ENCODE measurements at places on chromosomes 1 and 21. TPM values are rescaled to one million over a fixed set of nuclear protein-coding genes. Genes with fewer than 3 reads are reported as not detected.

DNA sequence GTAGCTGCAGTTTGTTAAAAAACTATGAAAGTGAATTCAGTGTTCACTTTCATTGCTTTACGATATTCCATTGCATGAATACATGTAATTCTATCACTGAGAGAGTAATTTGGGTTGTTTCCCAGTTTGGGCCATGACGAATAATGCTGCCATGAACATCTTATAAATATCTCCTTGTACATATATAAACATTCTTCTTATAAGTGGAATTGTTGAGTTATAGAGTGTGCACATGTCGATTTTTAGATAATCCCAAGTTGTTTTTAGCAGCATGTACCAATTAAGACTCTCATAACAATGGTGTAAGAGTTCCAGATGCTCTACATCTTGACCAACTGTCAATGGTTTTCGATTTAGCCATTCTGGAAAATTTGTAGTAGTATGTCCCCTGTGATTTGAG lies 40.9 kb downstream of the ALG6 start:
- no peaks in the 10 kb centered on the region for H3K36me3 ChIP-seq
- H3K4me3 ChIP-seq, result no peak overlapping the region
- no peaks in the 10 kb centered on the region for H3K27me3 ChIP-seq
- H3K27ac ChIP-seq, result no peak overlapping the region
- no peaks in the 10 kb centered on the region for H3K4me1 ChIP-seq
- DNase-seq, result no peak

GRCh38 chr21:34129901-34130715 lies 56.7 kb downstream of the MRPS6 start:
- peaks cover 4% of the 10 kb centered on the region for H3K36me3 ChIP-seq
- peaks cover 72% of the 10 kb centered on the region for H3K4me1 ChIP-seq
- peak overlapping the region; percentile 89 for H3K27ac ChIP-seq
- no peak for DNase-seq

- no peaks in the 10 kb centered on the region for H3K27me3 ChIP-seq
- no peak for DNase-seq
- H3K4me1 ChIP-seq, result no peaks in the 10 kb centered on the region
- no peak overlapping the region for H3K27ac ChIP-seq
- H3K4me3 ChIP-seq, result no peak overlapping the region
Observed at GRCh38 chr1:186735463-186735862, 55.2 kb upstream of the PTGS2 start.

- peaks cover 33% of the 10 kb centered on the region for H3K36me3 ChIP-seq
- DNase-seq, result no peak
- H3K4me1 ChIP-seq, result no peaks in the 10 kb centered on the region
- H3K27me3 ChIP-seq, result no peaks in the 10 kb centered on the region
Observed at GRCh38 chr1:231274119-231274825, 33.3 kb downstream of the GNPAT start.

DNA sequence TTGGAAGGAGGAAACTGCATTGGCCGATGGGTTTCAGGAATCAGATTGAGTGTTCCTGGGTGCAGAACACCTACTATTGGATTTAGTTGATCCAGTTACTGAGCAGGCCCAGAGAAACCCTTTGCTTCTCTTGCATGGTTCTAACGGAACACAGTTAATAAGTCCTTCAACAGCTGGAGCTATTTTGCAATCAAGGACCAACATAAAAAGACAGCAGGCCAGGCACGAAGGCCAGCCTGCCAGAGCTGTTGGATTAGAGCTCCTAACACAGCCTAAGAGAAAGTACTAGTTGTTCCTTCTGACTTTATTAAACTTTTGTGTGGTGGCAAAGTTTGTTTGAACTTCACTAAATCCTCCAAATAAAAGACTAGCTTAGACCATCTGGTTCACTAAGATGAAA lies 148.0 kb upstream of the LMO4 start:
- DNase-seq, result no peak
- no peaks in the 10 kb centered on the region for H3K4me1 ChIP-seq
- no peak overlapping the region for H3K4me3 ChIP-seq
- H3K27ac ChIP-seq, result no peak overlapping the region
- no peaks in the 10 kb centered on the region for H3K36me3 ChIP-seq

The HSD3B2 gene
- total RNA-seq, result not detected

The RPF1 gene
- 33.2 TPM for total RNA-seq

- DNase-seq, result no peak
- H3K27ac ChIP-seq, result no peak overlapping the region
- H3K4me1 ChIP-seq, result no peaks in the 10 kb centered on the region
Observed at GRCh38 chr1:34768856-34769255, 9.3 kb downstream of the GJB4 start.

The TCHH gene
- total RNA-seq, result 0.41 TPM

DNA sequence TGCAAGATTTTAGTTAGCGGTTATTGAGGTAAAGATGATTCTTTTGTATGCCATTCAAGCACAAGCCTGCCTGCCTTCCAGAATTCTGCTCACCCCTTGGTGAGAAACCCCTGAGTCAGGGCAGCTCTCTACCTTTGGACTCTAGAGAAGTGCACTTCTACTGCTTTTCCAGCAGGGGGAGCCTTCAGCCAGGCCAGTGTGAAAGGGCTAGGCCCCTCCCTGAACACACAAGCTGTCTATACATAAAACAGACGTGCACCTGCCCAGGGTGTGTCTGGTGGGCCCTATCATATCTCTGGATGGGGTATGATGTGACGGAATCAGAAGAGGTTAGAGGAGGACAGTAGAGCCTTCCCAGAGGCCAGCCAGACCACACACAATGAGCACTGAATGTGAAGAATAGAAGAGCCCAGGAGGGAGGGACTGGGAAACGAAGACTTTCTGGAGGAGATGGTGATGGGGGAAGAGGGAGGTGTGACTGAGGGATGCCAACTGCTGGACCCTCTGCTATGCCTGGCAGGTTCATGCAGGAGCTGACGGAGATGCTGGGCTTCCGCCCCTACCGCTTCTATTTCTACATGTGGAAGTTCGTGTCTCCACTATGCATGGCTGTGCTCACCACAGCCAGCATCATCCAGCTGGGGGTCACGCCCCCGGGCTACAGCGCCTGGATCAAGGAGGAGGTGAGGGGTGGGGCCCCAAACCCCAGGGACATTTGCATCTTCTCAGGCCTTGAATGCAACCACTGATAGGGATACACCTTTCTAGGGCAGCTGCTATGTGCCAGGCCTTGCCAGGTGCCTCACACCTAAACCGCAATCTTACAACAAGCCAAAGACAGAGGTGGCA lies 13.0 kb upstream of the KCNC4 start:
- no peak for DNase-seq
- H3K4me3 ChIP-seq, result no peak overlapping the region
- H3K27me3 ChIP-seq, result no peaks in the 10 kb centered on the region
- H3K4me1 ChIP-seq, result no peaks in the 10 kb centered on the region
- H3K27ac ChIP-seq, result no peak overlapping the region

DNA sequence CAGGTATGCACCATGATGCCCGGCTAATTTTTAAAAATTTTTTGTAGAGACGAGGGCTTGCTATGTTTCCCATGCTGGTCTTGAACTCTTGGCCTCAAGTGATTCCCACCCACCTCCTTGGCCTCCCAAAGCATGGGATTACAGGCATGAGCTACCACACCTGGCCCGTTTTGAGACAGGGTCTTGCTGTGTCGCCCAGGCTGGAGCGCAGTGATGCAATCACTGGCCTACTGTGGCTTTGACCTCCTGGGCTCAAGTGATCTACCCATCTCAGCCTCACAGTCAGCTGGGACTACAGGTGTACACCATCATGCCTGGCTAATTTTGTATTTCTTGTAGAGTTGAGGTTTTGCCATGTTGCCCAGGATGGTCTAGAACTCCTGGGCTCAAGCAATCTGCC lies 7.5 kb upstream of the SH3D21 start:
- no peaks in the 10 kb centered on the region for H3K4me1 ChIP-seq
- H3K4me3 ChIP-seq, result no peak overlapping the region
- peaks cover 50% of the 10 kb centered on the region for H3K36me3 ChIP-seq
- DNase-seq, result no peak
- no peaks in the 10 kb centered on the region for H3K27me3 ChIP-seq

DNA sequence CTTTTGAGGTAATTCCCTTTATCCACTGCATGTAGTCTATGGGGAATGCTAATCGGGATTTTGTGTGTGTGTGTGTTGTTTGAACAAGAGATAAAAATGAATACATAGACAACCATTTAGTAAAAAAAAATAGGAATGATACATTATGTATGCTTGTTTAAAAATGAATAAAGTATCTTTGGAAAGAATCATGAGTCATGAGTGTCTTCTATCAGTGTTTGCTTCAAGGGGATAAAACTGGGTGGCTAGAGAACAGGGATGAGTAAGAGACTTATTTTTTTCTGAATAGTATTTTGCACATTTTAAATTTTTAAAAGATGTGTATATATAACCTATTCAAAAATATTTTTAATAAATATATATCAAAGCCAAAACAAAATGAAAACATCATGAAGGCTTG lies 839.4 kb upstream of the ADGRL4 start:
- H3K27ac ChIP-seq, result no peak overlapping the region
- H3K4me1 ChIP-seq, result no peaks in the 10 kb centered on the region
- H3K4me3 ChIP-seq, result no peak overlapping the region
- no peak for DNase-seq
- H3K36me3 ChIP-seq, result no peaks in the 10 kb centered on the region

DNA sequence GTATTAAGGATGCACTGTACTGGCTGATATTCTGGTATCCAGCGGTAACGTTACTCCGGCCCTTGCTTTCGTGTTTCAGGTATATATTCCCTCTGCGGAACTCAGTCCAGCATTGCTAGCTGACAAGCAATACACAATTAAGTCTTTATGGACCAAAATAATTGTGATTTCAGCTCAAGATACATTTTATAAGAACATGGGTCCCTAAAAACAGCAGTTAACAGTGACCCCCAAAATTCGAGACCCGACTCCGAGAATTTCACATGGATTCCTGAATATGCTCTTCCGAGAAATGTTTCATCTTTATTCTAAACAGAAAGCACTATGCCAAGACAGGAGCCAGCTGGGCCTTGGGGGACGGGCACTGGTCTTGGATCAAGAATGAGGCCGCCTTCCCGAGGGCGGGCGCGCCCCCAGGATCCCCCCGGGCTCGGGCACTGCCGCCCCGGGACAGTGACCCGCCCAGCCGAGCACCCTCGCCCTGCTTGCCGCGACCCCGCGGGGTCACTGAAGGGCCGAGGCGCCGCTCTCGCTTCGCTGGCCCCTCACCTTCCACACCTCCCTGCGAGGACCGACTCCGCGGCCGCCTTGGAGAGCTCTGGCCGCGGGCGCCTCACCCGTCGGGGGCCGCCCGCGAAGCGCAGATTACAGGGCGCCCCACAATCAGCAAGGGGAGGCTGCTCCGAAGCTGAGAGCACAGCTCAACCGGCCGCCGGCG lies 610 bp downstream of the SCYL3 start:
- peak overlapping the region; percentile 95 for H3K27ac ChIP-seq
- peak overlapping the region; percentile 98 for H3K4me3 ChIP-seq
- H3K36me3 ChIP-seq, result peaks cover 3% of the 10 kb centered on the region
- DNase-seq, result no peak

GRCh38 chr1:15070145-15070748 lies 83.3 kb upstream of the TMEM51 start:
- peaks cover 5% of the 10 kb centered on the region for H3K36me3 ChIP-seq
- no peak overlapping the region for H3K27ac ChIP-seq
- no peaks in the 10 kb centered on the region for H3K4me1 ChIP-seq
- H3K4me3 ChIP-seq, result no peak overlapping the region

DNA sequence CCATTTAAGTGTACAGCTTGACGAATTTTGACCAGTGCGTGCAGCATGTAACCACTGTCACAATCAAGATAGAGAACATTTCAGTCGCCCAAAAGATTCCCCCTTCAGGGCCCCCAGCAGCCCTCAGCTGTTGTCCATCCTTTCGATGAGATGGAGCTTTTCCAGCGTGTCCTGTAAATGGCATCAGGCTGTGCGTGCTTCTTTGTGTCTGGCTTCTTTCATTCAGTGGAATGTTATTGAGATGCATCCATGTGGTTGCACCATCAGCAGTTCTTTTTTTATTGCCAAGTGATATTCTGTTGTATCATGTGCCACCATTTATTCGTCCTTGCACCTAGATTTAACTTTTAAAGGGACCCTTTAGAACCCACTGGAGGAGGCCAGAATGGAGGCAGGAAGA lies 21.9 kb downstream of the UBE2Q1 start:
- no peaks in the 10 kb centered on the region for H3K4me1 ChIP-seq
- no peak for DNase-seq
- no peaks in the 10 kb centered on the region for H3K36me3 ChIP-seq
- H3K4me3 ChIP-seq, result no peak overlapping the region
- H3K27me3 ChIP-seq, result no peaks in the 10 kb centered on the region

DNA sequence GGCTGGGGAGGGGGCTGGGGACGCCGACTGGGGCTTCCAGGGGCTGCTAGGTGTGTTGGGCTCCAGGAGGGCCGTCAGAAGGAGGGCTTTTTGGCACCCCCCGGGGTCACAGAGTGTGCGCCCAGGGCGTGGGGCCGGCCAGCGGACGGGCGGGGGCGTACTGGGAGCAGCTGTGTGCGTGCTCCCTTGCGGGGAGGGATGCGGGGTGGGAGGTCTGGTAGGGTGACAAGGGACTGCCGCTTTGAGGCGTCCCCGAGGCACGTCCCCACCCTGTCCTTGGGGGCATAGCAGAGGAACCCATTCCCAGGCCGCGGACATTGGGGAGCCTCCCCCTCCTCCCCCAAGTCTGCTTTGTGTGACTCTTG lies 1.1 kb downstream of the FOXO6 start:
- H3K27me3 ChIP-seq, result no peaks in the 10 kb centered on the region
- peak overlapping the region; percentile 76 for H3K4me3 ChIP-seq
- H3K36me3 ChIP-seq, result no peaks in the 10 kb centered on the region
- H3K27ac ChIP-seq, result no peak overlapping the region
- no peak for DNase-seq

The NKAIN1 gene
- not detected for total RNA-seq

The ZFP69B gene
- total RNA-seq, result 0.71 TPM

GRCh38 chr1:6392809-6393399 lies 663 bp downstream of the ACOT7 start:
- no peak for DNase-seq
- H3K36me3 ChIP-seq, result no peaks in the 10 kb centered on the region
- peaks cover 14% of the 10 kb centered on the region for H3K4me1 ChIP-seq
- H3K27me3 ChIP-seq, result no peaks in the 10 kb centered on the region
- peak overlapping the region; percentile 94 for H3K4me3 ChIP-seq

DNA sequence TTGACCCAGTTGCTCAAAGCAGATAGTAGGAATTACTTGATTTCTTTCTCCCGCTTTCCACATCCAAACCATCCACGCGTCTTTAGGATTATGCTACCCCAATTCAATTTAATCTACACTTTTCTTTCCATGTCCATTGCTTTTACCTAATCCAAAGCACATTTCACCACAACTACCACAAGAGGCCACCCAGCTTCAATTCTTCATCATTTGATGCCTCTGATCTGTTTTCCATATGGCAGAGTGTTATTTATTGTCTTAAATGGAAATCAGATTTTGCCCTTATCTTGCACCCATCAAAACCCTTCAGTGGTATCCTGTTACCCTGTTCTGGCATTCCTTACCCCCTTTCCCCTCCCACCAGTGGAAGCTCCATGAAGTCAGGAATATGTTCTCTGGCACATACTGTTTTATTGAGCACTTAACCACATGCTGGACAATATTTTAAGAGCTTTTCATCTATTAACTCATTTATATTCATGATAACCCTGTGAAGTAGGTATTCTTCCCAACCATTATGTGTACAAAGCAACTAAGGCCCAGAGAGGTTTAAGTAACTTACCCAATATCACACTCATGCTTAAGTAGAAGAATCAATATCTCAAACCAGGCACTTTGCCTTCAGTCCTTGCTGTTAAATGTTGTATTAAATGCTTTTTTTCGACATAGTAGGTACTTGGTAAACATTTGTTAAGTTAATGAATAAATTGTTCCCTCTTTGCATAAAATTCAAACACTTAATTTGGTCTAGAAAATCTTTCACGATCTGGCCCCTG lies 34.6 kb downstream of the CLIC4 start:
- H3K27me3 ChIP-seq, result no peaks in the 10 kb centered on the region
- no peak overlapping the region for H3K4me3 ChIP-seq
- no peak for DNase-seq
- peak overlapping the region; percentile 42 for H3K27ac ChIP-seq

All from thoracic aorta (tissue), 2 donors.